ENCODE measurements at places on chromosomes 13 and 19.

- no peak for DNase-seq
These were observed 603.9 kb downstream of the DCT start for GRCh38 chr13:93875547-93875946.

GRCh38 chr19:13091400-13092157 is 11.1 kb downstream of the LYL1 start:
- DNase-seq, result no peak

GRCh38 chr19:43731846-43732245 is 16.0 kb downstream of the IRGC start:
- DNase-seq, result no peak

GRCh38 chr19:5032101-5032967 is 63.4 kb downstream of the KDM4B start:
- peak; percentile 78 for DNase-seq

- no peak for DNase-seq
These were observed 224.7 kb downstream of the ZIC5 start for GRCh38 chr13:99746637-99747402.

DNA sequence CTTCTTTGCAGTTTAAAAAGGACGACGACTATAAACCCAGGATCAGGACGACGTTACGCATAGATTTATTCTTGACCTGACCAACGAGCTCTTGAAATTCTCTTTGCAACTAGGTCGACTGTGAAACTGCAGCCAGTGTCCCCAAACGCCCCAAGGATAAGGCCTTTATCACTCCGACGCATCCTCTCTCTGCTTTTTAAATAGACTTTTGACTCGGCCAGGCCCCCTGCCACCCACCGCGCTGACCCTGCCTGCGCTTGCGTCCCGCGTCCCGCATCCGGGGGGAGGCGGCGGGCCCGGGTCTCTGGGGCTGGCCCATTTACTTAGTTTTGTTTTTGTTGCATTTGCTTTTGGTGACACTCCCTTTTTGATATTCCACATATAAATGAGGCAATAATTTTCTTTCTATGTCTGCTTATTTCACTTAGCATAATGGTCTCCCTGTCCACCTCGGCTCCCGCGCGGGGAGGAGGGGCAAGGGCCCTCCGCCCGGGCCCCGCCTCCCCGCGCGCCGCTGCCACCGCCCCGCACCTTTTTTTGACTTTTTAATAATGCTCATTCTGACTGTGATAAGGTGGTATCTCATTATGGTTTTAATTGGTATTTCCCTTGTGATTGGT is 17.4 kb downstream of the RB1 start:
- DNase-seq, result no peak

DNA sequence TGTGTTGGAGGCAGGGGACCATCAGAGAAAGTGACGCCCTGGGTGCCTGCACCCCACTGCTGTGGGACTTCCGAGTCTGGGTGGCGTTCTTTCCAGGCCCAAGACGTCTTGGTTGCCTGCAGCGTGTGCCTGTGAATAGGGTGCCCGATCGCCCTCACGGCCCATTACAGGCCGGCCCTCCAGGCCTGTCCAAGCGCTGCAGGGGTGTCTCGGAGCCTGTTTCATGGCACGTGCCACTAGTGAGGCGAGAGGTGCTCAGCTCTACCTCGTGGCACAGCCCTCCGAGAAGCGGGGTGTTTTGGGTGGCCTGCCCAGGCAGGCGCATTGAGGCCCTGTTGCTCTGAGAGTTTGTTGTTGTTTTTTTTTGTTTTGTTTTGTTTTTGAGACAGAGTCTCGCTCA is 30.1 kb downstream of the DOT1L start:
- no peak for DNase-seq

- DNase-seq, result peak; percentile 94
These were observed 6.0 kb downstream of the EHD2 start for GRCh38 chr19:47719047-47719859.

- DNase-seq, result no peak
These were observed 127.8 kb downstream of the GGACT start for GRCh38 chr13:100460791-100461190.

GRCh38 chr13:85230691-85231093 is 568.5 kb downstream of the SLITRK6 start:
- DNase-seq, result no peak

- DNase-seq, result no peak
These were observed 39.6 kb downstream of the INSR start for GRCh38 chr19:7254590-7254989.

DNA sequence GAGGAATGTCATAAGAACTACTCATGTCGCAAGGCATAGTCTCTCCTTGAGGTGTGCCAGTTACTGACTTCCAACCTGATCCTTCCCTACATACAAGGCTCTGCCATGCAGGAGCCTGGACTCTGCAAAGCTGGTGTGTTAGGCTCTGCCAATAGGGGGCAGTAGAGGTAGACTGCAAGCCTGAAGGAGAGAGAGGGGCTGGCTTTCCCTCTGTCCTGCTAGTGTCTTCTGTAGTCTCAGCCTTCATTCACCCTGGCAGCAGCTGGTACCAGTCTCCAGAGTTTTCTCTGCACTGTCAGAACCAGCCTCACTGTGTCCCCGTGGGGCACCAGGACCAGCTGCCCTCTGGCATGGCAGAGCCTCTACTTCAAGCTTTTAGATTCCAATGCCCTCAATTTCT is 14.5 kb downstream of the SHISA2 start:
- DNase-seq, result no peak

- peak; percentile 56 for DNase-seq
These were observed 25.9 kb downstream of the MPND start for GRCh38 chr19:4369109-4369887.

DNA sequence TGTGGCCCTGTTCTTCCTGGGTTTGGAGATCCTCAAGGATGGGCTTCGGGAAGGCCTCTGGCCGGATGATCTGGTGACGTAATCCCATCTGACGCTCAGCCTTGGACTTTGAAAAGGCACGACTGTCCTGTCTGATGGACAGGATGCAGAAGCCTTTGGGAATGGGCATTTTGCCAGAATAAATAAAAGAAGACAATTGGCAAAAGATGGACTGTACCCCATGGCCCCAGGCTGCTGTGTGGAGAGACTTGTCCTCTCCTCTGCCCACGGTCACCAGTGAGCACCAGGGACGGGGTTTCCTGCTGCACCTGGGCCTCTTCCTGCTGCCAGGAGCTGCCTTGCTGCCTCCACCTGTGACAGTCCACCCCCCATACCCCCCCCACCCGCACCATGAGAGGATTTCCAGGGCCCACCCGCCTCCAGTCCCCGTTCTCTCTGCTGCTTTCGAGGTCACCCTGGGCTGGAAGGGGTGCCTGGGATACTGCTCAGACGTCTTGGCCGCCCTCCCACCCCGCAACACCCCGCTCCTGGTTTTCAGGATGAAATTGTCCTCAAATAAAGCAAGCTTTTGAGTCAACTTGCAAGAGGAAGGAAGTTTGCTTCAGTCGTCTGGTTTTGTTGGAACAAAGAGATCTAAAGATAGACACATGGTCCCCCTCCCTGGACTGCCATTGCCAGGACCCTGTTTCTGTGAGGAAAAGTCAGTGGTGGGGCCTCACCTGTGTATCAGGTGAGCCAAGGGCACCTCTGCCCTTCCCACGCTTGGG is 40.9 kb downstream of the MCF2L start:
- DNase-seq, result peak; percentile 49

GRCh38 chr19:2507109-2507508 is 31.2 kb downstream of the GADD45B start:
- no peak for DNase-seq

DNA sequence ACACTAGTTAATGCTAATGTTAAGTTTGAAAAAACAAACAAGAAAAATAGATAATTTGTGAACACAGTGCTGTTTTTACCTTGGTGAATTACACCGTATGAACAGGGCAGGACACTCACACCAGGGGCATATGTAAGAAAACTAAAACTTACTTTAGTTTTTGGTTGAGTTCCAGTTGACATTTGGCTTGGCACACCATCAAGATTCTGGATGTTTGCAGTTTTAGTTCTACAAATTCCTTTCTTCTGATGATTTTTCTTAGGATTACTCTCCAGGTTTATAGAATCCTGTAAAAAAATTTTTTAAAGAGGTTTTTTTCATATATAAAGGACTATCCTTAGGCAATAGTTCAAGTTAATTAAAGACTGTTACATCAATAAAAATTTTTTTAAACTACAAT is 238.5 kb upstream of the STARD13 start:
- no peak for DNase-seq

GRCh38 chr13:100534147-100534843 is 54.3 kb downstream of the GGACT start:
- no peak for DNase-seq

DNA sequence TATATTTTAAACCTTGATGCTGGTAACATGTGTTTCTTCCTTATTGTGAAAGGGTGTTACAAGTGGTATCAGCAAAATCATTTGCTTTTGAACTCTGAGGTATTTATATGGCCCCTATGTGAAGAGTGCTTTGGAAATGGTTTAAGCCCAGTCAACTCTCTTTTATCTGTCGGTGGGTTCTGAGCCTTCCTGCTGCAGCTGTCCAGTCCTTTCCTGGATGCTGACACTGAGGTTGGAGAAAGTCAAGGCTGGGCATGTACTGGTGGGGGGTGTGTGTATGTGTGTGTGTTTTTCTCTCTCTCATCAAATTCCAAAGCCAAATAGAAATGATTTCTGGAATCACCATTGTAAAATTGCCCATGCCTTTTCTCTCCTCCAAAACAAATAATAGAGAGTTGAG is 221.2 kb downstream of the LMO7 start:
- DNase-seq, result no peak

DNA sequence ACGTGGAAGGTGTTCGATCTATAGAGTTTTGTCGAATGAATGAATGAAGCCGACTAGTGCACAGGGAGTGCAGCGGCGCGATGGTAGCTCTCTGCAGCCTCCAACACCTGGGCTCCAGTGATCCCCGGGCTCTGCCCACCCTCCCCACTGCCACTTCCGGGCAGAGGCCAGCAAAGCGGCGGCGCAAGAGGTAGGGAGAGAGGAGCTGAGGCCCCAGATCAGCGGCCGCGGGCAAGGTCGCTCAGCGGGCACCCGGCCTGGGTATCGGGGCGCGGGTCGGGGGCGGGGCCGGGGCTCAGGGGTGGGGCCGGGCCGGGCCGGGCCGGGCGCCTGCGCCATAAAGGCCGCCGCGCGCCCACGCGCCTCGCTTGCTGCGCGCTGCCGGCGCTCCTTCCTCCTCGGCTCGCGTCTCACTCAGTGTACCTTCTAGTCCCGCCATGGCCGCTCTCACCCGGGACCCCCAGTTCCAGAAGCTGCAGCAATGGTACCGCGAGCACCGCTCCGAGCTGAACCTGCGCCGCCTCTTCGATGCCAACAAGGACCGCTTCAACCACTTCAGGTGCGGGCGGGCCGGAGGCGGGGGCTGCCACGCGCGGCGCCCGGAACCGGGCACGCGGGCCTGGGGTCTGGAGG is at the start of gene GPI:
GPI (plus strand) TSS at position 367 of the 633 bp plus-strand sequence; CDS start at position 438, 71 bp downstream.
- DNase-seq, result peak; percentile 83

GRCh38 chr13:50187352-50188029 is 172.2 kb downstream of the KCNRG start:
- no peak for DNase-seq
